ENCODE measurements at places on chromosomes 5 and 9.

- H3K27me3 ChIP-seq = no peaks in the 10 kb centered on the region
- DNase-seq = no peak
- H3K4me1 ChIP-seq = no peaks in the 10 kb centered on the region
- no peak overlapping the region for H3K4me3 ChIP-seq
- no peaks in the 10 kb centered on the region for H3K36me3 ChIP-seq
Measured at GRCh38 chr5:56569566-56569965, 245.8 kb upstream of the MAP3K1 start.

- peaks cover 7% of the 10 kb centered on the region for H3K27me3 ChIP-seq
- no peaks in the 10 kb centered on the region for H3K36me3 ChIP-seq
- H3K27ac ChIP-seq = no peak overlapping the region
Measured at GRCh38 chr9:114169952-114170770, 14.8 kb downstream of the COL27A1 start.

- H3K27me3 ChIP-seq = no peaks in the 10 kb centered on the region
- H3K4me3 ChIP-seq = no peak overlapping the region
- DNase-seq = no peak
Measured at GRCh38 chr9:31168161-31168560, 1216.3 kb upstream of the ACO1 start.

GRCh38 chr5:42839196-42839595 is 27.5 kb upstream of the SELENOP start:
- H3K27ac ChIP-seq = no peak overlapping the region
- H3K27me3 ChIP-seq = peaks cover 2% of the 10 kb centered on the region
- no peak overlapping the region for H3K4me3 ChIP-seq
- H3K36me3 ChIP-seq = peaks cover 5% of the 10 kb centered on the region
